ENCODE measurements at places on chromosomes 12 and 14. TPM values are rescaled to one million over a fixed set of nuclear protein-coding genes. Genes with fewer than 3 reads are reported as not detected.

The POTEM gene
- polyA plus RNA-seq, result not detected

The PRB2 gene
- 0.28 TPM for polyA plus RNA-seq

The KRR1 gene
- 43.8 TPM for polyA plus RNA-seq

DNA sequence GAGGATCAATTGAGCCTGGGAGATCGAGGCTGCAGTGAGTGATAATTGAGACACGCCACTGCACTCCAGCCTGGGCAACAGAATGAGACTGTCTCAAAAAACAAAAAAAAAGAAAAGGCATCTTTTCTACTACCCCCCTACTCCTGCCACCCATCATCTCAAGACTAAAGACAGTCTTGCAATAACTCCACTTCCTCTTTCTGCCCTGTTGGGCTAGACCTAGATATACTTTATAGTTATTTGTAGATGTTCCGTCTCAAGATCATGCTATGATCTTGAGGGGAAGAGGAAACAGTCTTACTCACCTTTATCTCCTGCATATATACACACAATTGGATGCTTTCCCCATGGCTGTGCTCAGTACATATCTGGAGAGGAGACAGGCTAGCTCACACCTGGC, 12.1 kb upstream of the ESPL1 start:
- H3K4me3 ChIP-seq, result no peak overlapping the region
- no peak for DNase-seq
- H3K36me3 ChIP-seq, result peaks cover 15% of the 10 kb centered on the region
- H3K4me1 ChIP-seq, result peaks cover 14% of the 10 kb centered on the region
- no peak overlapping the region for H3K27ac ChIP-seq

DNA sequence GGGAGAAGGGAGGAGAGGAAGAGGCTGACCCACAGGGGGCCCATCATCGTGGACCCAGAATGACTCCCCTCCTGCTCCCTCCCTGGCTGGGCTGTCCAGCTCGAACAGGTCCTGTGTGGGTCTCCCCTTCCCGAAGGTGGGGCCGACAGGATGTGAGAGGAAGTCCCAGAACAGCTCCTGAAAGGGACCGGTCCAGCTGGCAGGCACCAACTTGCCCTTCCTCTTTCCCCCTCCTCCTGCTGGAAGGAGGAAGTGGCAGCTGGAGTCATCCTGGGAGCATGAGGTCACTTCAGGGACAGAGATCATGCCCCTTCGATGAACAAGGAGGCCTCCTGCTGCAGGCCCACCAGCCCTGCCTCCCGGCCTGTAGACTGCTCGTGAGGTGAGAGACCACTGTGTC, 35.0 kb upstream of the BEGAIN start:
- DNase-seq, result no peak
- H3K27ac ChIP-seq, result no peak overlapping the region
- H3K27me3 ChIP-seq, result peaks cover 35% of the 10 kb centered on the region
- no peaks in the 10 kb centered on the region for H3K36me3 ChIP-seq
- no peak overlapping the region for H3K4me3 ChIP-seq

GRCh38 chr14:20578784-20579502, 8.9 kb downstream of the RNASE11 start:
- H3K27ac ChIP-seq, result no peak overlapping the region
- no peaks in the 10 kb centered on the region for H3K4me1 ChIP-seq
- DNase-seq, result no peak
- no peak overlapping the region for H3K4me3 ChIP-seq
- H3K36me3 ChIP-seq, result no peaks in the 10 kb centered on the region

DNA sequence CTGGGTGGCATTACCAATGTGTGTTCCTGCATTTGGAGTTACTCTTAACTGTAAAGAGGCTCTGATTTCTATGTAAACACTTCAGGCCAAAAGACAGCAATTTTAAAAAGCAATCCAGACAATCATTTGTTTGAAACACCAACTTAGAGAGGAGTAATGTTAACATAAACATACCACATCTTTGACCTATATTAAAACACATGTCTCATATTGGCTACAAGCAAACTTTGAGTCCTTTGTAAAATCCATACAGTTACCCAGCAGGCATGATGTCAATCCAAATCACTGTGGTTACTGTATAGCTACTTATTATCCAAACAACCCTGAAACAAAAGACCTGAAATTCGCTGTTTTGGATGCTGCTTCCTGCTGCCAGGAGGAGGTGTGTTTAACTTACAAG, 7.5 kb upstream of the G2E3 start:
- no peaks in the 10 kb centered on the region for H3K4me1 ChIP-seq
- DNase-seq, result no peak
- H3K27me3 ChIP-seq, result no peaks in the 10 kb centered on the region

- H3K4me1 ChIP-seq, result peaks cover 16% of the 10 kb centered on the region
- H3K27me3 ChIP-seq, result no peaks in the 10 kb centered on the region
- no peak for DNase-seq
- H3K36me3 ChIP-seq, result no peaks in the 10 kb centered on the region
Measured at GRCh38 chr14:22544406-22544805, 44.6 kb downstream of the DAD1 start.

DNA sequence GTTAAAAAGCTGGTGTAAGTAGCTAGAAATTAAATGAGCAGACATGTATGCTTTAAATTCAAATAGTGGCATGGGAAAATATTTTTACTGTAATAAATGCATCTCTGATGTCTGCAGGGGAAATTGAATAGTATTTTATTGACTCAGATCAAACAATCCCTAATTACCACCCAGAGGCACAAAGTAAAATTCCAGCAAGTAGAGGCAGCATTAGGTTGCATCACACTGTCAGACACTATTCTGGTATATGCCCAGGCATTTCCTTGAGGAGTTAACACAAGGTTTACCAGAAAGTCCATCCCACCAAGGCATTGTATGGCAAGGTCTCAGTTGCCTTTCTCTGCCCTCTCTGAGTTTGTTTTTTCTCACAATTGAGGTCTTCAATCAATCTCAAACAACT, 201.6 kb upstream of the KITLG start:
- DNase-seq, result no peak
- H3K4me3 ChIP-seq, result no peak overlapping the region

GRCh38 chr12:29944269-29945000, 160.7 kb upstream of the TMTC1 start:
- H3K4me3 ChIP-seq, result no peak overlapping the region
- no peaks in the 10 kb centered on the region for H3K4me1 ChIP-seq
- DNase-seq, result no peak
- no peaks in the 10 kb centered on the region for H3K36me3 ChIP-seq
- H3K27me3 ChIP-seq, result no peaks in the 10 kb centered on the region

The YAF2 gene
- polyA plus RNA-seq, result 19.4 TPM

The FAM181A gene
- not detected for polyA plus RNA-seq

The RFX4 gene
- 0.13 TPM for polyA plus RNA-seq

DNA sequence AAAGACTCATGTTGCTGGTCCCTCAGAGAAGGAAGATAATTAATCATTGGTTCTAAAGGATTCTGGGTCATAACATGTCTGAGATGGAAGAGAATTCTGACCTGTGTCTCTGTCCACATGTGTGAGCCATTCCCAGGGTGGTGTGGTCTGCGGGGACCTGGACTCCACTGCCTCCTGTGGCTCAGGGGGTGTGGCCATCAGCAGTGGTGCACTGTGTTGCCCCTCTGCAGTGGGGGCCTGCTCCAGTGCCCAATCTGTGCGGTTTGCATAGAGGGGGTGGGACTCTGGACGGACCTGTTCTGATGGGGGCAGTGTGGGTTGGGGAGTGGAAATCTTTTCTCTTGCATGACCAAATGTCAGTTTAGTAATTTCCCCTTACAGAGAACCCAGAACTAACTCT, 13.5 kb downstream of the KRT85 start:
- H3K4me1 ChIP-seq, result no peaks in the 10 kb centered on the region
- H3K27me3 ChIP-seq, result peaks cover 10% of the 10 kb centered on the region
- H3K36me3 ChIP-seq, result no peaks in the 10 kb centered on the region
- no peak for DNase-seq
- no peak overlapping the region for H3K27ac ChIP-seq
- H3K4me3 ChIP-seq, result no peak overlapping the region

The SLC39A9 gene
- 66.9 TPM for polyA plus RNA-seq

DNA sequence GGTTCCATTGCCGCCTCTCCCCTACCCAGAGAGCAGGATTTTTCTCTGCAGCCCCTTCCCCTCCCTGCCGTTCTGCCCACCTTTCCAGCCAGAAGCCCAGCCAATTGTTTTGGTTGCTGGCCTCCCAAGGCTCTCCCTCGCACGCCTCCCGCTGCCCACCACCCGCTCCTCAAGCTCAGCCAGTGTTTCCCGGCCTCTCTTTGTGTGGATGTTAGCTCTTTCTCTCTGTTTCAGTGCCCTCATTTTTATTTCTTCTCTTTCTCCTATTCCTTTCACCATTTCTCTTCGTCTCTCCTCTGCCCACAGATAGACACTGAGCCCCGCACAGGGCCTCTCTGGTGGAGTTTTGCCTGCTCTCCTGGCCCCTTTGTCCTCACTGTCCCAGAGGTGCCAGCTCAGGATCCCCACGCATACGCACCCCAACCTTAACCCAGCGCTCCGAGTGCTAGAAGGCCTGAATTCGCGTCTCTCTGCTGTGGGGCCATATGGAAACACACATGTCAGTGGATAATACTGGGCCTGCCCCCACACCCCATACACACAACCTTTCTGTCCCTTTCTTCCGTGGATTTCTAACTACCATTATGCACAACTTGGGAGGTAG, 54.9 kb downstream of the SMUG1 start:
- no peak overlapping the region for H3K27ac ChIP-seq
- H3K4me3 ChIP-seq, result no peak overlapping the region
- DNase-seq, result no peak
- peaks cover 12% of the 10 kb centered on the region for H3K27me3 ChIP-seq
- H3K36me3 ChIP-seq, result peaks cover 4% of the 10 kb centered on the region

The DCN gene
- 568 TPM for polyA plus RNA-seq

The PRKD1 gene
- 18.6 TPM for polyA plus RNA-seq

The COQ6 gene
- 25.4 TPM for polyA plus RNA-seq

DNA sequence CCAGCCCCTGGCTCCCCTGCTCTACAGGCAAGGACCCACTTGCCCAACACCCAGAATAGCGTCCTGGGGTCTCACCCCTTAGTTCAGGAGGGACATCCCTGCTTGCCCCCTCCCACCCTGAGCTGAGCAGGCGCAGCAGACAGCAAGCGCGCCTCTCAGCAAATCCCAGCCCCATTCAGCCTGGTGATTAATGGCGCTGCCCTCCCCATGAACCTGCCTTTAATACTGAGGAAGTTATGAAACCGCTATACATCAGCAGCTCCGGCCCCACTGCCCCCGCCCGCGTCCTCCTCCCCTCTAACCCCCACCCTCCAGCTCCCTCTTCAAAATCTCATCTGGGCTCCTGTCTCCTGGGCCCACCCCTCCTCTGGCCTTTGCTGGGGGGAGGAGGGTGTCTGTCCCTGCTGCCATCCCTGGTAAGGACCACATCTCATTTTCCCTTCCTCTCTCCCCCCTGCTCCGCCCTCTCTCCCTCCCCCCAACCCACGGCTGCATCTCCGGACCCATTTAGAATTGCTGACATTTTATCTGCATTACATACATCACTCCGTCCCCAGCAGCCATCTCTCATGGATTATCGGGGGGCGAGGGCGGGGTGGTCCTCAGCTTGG, 7.1 kb upstream of the SMUG1 start:
- H3K36me3 ChIP-seq, result no peaks in the 10 kb centered on the region
- H3K4me3 ChIP-seq, result peak overlapping the region; percentile 1
- peaks cover 14% of the 10 kb centered on the region for H3K4me1 ChIP-seq
- peak; percentile 48 for DNase-seq
- H3K27me3 ChIP-seq, result peaks cover 56% of the 10 kb centered on the region

DNA sequence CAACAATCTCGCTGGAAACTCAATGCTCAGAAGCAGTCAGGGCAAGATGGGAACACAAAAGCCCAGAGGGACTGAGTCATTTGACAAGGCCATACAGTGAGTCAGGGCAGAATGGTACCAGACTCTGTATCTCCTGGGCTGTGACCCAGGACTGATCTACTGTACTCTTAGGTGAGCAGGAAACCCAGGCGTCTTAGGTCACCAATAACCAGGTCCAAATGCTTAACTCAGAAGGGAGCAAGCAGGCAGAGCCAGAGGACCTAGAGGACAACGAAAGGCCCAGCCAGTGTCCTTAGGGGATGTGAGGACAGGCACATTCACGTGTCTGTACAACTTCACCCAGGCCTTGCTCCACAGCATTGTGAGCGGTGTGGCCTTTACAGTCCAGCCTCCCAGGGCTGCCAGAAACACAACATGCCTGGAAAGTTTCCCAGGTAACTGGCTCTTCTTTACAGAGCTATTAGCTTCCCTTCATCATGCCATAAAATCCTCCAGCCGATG, 69.9 kb downstream of the ARL6IP4 start:
- no peak overlapping the region for H3K4me3 ChIP-seq
- H3K27me3 ChIP-seq, result no peaks in the 10 kb centered on the region
- H3K27ac ChIP-seq, result no peak overlapping the region

The NDUFA12 gene
- 106 TPM for polyA plus RNA-seq

The CCDC197 gene
- not detected for polyA plus RNA-seq

DNA sequence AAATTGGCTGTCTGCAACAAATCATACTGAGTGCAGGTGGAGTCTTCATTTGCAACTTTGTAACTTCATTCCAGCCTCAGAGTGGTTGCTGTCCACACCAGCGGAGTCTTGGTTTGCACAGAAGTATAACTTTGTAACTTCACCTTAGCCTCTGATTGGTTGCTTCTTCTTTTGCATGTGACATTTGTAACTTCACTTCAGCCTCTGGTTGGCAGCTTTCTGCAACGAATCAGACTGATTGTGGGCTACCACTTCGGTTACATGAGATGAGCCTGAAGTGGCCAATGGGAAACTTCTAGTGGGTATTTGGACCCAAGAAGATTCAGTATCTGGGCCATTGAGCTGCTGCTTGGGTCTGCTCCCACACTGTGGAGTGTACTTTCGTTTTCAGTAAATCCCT, 17.8 kb downstream of the RASSF8 start:
- no peak for DNase-seq
- no peak overlapping the region for H3K4me3 ChIP-seq
- H3K4me1 ChIP-seq, result no peaks in the 10 kb centered on the region
- H3K27ac ChIP-seq, result no peak overlapping the region

The TAS2R7 gene
- polyA plus RNA-seq, result not detected

DNA sequence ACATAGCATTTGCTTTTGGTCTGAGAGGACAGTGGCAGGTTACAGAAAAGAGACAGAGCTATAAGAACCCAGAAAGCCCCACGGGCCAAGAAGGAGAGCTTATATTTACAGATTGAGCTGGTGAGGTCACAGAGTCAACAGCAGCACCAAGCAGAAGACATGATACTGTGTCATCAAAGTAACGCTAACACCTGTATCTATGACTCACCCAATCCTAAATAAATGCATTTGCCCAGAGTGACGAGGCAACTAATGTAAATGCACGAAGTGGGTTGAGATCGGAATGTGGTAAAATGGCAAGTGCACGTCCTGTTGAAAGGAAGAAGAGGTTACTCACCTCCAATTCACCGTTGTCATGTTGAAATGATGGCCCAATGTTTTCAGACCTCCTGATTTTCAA, 6.7 kb upstream of the CD163L1 start:
- no peak overlapping the region for H3K4me3 ChIP-seq
- no peaks in the 10 kb centered on the region for H3K36me3 ChIP-seq
- DNase-seq, result no peak

DNA sequence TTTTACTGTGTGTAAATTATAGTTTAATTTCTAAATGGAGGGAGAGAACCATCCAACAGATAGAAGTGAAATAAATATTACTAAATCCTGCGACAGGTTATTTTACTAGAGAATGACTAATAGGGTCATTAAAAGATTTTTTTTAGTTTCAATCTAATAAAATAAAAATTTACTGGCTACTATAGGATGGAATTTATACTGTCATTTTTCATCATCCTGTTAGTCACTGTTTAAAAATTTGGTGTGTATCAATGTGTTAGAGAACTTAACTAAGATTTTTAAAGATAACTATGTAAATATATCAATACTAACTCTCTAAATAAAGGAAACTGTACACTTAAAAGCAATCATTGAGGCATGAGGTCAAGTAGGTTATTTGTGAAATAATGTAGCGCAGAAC, 41.1 kb upstream of the CDKN3 start:
- H3K36me3 ChIP-seq, result no peaks in the 10 kb centered on the region
- H3K4me1 ChIP-seq, result peaks cover 12% of the 10 kb centered on the region
- no peak overlapping the region for H3K4me3 ChIP-seq
